ENCODE measurements at places on chromosomes 2 and 18.

GRCh38 chr2:18444806-18445205 lies 115.6 kb downstream of the RDH14 start:
- DNase-seq = no peak

DNA sequence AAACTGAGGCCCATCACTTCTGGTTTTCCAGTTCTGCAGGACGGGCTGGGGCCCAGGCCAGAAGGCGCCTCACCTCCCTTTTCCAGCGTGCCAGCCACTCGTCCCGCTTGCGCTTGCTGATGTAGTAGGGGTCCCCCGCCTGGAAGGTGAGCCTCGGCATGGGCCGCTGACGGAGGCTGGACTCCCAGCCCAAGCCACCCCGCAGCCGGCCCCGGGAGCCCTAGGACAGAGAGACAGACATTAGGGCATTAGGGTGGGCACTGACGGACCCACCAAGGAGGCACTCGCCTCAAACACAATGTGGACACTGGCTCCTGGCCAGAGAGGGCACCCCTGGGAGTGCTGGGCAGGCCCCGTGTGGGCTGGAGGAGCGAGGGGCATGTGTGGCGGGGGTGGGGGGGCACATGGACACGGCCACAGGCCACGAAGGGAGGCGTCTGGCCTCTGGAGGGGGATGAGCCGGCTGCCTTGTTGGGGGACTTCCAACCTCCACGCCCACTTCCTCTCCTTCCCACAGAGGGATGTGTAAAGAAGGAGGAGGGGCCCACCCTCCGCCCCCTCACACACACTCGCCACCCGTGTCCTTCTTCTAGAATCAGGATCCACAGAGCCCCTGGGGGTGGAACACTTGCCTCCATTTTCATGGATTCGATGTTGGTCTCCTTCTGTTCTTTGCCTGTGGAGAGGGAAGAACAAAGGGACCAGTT lies 66.7 kb downstream of the DNMT3A start:
- no peak for DNase-seq

GRCh38 chr2:53994818-53995808 lies 24.3 kb upstream of the PSME4 start:
- no peak for DNase-seq

GRCh38 chr18:76459687-76460350 lies 35.2 kb downstream of the ZNF516 start:
- DNase-seq = no peak

DNA sequence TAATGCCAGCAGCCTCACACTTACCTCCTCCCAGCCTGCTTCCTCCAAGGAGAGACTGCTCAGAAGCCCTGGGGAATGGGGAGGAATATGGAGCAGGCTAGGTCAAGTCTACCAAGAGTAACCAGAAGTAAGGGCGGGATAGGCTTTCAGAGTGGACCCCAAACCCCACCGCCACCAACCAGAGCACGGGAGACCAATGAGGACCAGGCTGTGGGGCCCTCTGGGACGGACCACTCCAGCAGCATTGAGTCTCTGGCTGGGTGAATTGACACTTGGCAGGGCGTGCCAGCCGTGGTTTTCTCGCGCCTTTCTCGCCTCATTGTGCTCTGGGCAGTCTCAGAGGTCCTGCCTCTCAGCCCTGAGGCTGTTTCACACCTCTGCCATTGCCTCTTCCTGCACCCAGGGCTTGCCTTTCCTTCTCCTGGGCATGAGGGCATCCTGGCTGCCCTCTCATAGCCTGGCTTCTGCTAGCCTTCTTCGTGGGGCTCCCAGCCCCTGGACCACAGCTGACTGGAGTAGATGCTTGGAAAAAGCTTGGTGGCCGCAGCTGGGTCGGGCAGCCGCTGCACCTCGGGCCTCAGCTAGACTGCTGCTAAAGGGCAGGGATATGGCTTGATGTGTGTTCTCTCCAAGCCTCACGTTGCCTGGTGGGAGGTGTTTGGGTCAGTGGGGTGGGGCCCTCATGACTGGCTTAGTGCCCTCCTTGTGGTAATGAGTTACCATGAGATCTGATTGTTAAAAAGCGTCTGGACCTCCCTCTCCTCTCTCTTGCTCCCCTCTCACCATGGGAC lies 40.5 kb upstream of the HS6ST1 start:
- DNase-seq = no peak

GRCh38 chr2:19868701-19869580 lies 32.8 kb downstream of the TTC32 start:
- DNase-seq = no peak

GRCh38 chr2:199684832-199685231 lies 166.2 kb downstream of the FTCDNL1 start:
- no peak for DNase-seq

DNA sequence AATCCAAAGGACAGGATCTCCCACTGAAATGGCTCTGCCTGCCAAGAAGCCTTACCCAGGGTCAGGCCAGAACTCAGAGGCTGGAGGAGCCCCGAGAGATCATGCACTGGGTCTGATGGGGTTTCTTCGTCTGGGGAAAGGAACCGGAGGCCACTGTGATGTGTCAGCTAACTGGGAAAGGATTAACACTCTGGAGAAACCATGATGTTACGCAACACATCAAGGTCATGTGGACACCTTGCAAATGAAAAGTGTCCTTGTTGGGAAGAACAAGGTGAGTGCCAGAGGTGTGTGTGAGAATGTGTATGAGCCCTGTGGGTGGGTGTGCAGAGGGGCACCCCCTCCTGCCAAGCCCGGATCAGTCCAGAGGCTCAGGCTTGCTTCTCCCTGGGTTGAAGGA lies 86.9 kb downstream of the CRACDL start:
- no peak for DNase-seq

- DNase-seq = no peak
Observed at GRCh38 chr2:128602038-128602698, 283.5 kb upstream of the HS6ST1 start.

GRCh38 chr2:101501443-101501842 lies 26.5 kb upstream of the RFX8 start:
- DNase-seq = no peak

DNA sequence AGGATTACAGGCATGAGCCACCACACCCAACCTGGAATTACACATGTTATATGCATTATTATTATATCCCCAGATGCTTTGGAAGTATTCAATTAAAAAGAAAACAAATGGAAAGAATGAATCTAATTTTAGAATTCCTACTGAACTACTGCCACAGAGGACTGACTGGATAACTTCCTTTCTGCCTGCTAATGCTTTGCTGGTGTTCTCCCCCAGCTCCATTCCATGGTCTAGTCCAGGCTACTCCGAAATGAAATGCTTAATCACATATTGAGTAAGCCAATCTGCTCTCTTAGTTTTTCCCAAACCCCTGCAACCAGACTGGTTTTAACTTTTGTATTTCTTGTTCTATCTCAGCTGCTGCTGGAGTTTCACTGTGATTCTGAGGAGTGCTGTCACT lies 519.1 kb downstream of the SOX11 start:
- no peak for DNase-seq

DNA sequence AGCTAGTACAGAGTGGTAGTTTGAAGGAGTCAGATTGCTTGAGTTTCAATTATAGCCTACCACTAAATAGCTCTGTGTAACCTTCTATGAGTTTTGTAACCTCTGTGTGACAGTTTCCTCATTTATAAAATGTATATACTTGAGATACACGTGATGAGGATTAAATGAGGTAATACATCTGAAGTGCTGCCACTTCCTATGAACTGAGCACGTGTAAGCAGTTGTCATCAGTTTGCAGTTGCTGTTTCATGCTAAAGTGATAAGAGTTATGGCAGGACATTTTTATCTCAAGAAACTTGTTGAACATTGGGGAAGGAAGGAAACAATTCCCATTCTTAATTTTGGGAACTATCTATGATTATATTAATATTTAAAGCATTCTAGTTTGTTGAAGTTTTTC lies 38.5 kb downstream of the CARF start:
- no peak for DNase-seq

GRCh38 chr2:200383380-200384110 lies 77.1 kb downstream of the SPATS2L start:
- peak; percentile 15 for DNase-seq

DNA sequence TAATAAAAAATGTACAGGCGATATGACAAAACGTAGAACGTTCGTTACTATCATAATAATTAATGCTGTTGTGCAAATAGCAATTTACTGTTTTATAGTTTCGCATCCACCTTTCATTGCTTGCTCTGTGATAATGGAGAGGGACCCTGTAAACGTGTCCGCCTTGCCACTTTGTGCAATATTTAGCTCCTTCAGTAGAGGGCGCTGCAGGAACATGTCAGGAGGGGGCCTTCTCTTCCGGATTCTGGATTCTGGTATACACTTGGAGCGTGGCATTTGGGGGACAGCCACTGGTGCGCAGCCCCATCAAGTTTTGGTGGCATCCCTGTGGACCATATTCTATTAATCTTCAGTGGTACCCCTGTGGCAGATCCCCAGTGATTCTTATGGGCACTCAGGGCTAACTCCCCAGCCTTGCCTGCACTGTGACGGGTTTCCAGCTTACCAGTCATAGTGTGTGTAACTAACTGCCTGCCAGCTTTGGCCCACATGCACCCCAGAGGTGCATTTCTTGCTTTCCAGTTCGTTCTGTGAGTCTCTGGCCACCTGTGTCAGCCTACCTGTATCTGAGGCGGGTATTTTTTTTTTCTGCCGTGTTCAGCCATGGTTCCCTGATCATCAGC lies 140.3 kb downstream of the CYRIA start:
- no peak for DNase-seq

GRCh38 chr18:26843760-26844159 lies 21.7 kb downstream of the AQP4 start:
- no peak for DNase-seq

DNA sequence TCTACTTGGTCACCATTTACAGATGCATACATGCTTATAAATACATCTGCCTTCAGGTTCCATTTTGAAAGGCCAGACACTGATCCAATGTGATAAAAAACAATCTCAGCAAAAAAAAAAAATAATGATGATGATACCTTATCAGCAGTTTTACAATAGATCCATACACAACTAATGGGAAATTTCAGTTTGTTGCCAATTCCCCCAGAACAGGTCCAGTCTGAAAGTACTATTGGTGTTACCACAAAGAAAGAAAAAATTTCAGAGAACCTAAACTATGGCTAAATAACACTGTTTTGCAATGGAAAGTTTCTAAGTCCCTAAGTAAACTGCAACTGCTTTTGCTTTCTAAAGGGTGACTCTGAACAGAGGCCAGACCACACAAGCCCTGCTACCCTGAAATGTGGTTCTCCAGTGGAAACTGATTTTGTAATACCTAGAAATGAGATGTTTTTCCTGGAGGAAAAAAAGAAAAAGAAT lies 54.1 kb downstream of the LPIN2 start:
- no peak for DNase-seq

DNA sequence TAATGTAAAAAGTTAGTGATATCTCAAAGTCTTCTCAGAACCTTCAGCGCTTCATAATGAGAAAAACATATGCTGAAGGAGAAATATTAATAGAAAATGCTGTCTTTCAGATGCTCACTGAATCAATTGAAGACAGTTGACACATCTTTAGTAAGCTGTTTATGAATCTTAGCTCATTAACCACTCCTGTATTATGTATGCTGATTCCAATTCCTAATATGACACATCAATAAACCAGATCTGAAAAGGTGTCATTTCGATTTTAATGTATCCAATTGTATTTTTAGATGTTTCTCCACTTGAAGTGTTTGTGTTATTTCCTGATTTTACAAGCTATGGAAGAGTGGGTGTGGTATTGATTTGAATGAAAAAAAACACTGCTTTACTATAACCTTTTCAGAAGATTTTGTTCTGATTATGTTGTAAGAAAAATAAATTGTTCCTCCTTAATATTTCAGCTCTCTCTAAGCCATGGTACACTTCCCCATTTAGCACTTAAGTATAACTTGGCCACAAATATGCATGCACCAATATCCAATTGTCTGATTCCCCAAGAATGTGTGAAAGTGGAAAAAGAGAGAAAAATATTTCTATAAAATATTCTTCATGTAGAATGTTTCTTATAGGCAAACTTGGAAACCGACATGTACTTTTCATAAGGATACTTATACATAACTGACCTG lies 569.8 kb downstream of the ARHGAP15 start:
- DNase-seq = no peak

DNA sequence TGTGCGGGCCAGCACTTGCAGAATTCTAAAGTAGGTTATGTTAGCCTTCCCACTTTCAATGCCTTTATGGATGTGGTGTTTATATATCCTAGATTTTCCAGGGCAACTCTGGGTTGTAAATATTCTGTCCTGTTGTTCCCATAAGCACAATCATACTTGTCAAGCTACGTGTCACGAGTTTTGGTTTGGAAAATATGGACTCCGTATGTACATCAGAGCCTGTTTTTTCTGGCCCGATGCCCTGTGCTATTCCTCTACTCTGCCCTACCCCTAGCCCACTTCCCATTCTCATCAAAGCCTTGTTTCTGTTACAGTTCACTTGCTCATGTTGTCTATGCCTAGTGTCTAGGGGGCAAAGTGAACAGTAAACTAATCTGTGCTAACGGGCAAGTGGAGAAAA lies 27.0 kb upstream of the ZEB2 start:
- no peak for DNase-seq

DNA sequence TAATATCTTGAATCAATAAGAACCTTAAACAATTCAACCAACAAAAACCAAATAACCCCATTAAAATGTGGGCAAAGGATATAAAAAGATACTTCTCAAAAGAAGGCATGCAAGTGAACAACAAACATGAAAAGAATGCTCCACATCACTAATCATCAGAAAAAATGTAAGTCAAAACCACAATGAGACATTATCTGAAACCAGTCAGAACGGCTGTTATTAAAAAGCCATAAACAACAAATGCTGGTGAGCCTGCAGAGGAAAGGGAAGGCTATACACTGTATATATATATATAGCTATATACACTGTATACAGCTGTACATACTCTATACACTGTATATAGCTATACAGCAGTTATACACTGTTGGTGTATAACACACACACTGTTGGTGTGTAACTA lies 47.8 kb upstream of the GALNT13 start:
- DNase-seq = no peak

DNA sequence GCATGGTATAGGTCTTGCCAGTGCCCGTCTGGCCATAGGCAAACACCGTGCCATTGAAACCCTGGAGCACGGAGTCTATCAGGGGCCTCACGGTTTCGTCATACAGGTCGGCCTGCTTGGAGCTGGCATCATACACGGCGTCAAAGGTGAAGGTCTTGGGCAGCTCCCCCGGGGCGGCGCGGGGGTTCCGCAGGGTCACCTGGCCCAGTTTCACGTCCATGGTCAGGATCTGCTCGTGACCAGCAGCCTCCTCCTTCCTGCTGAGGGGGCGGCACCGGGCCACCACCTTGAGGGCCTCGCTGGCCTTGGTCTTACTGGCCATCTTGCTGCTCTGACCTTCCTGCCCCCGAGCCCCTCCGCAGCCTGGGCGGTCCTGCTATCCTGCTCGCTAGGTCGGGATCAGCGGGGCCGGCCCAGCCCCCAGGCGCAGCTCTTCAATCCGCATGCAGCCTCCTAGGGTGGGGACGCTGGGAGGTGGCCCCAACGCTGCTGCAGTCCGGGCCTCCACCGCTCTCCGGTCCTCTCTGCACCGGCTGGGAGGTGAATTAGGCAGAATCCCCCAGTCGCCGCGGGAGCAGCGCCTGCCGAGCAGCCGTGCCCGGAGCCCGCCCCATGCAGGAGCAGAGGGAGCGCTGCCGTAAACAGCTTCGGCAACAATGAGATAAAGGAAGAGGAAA lies 563 bp downstream of the KIF3C start:
- no peak for DNase-seq

GRCh38 chr2:142058149-142058548 lies 72.7 kb downstream of the LRP1B start:
- no peak for DNase-seq

Measured in NCI-H1436 treated with DMSO at 0.1 percent for 48 hours (cell line).